HTR-8/SVneo (cell line): ENCODE measurements at places on chromosomes 7 and 10.

DNA sequence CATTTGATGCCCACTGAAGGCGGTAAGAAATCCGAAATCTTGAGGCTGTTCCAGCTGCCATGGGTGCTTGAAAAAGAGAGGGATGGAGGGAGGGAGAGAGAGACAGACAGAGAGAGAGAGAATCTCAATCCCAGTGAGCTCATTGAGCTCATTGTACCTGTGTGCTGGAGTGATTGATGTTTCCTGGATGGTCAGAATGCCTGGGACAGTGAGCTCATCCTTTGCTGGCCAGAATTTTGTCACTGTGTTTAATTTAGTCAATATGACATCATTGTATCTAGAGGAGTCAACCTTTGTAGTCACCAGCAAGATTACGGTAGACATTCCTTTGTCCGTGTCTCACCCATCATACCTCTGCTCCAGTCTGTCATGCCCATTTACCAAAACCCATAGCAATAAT, 625.4 kb upstream of the POM121L12 start:
- DNase-seq: no peak

- DNase-seq: no peak
These were observed 26.0 kb upstream of the TMEM140 start for GRCh38 chr7:135121868-135122267.

- no peak for DNase-seq
These were observed 75.5 kb downstream of the RPS24 start for GRCh38 chr10:78109210-78109609.

- DNase-seq: no peak
These were observed 52.1 kb upstream of the CCAR1 start for GRCh38 chr10:68668972-68669371.

DNA sequence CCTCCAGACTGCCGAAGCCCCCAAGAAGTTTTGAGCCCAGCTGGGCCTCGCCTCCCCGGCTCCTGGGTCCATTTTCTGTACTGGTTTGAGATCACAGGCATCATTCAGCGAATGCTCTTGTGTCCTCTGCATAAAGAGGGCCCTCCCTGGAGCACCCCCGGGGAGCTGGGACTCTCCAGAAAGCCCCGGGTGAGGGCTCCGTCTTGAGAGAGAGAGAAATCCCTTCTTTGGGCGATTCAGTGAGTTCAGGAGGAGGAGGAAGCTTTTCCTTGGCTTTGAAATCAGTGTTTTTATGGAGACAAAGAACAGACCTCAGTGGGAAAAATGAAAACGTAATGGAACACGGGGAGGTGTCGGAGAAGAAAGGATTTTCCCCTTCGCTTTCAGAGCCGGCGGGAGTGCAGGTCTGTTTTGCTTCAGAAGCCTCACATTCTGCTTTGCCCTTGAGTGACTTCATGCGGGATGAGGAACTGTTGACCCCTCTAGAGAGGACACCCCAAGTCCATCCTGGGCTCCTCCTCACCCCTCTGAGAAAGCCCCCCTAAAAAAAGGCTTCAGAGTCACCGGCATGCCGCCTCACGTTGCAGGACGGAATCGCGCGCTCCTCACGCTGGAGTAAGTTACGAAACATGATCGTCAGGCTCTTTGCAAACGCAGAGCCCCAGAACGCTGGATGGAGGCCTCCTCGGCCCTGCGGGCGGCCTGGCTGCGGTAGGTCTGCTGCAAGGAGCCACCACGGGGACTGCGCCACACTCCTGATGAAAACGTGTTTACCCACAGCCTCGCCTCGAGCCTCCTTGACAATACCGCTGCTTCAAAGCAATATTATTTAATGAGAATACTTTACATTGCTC, 8.5 kb upstream of the AP5Z1 start:
- DNase-seq: no peak

GRCh38 chr7:92608380-92609322, 18.5 kb upstream of the FAM133B start:
- no peak for DNase-seq

GRCh38 chr7:918441-919113, 35.9 kb downstream of the ADAP1 start:
- DNase-seq: no peak

- no peak for DNase-seq
These were observed 106.9 kb downstream of the FAM107B start for GRCh38 chr10:14667781-14668180.

DNA sequence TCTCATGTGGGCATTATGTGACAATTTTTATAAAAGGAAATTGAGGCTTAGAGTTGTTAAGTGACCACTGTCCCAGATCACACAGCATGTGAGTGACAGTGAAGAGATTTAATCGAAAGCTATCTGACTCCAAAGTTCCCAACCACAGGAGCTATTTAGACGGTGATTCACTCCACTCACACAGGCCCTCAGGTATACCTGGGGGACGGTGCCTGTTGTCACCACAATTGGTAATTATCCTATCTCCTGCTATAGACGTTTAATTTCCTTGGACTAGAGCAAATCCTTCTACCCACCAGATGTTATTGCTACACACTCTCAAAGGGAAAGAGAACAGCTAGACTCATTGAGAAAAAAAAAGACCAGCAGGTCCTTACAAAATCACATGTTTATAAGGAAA, 145.5 kb downstream of the KLF6 start:
- DNase-seq: no peak

DNA sequence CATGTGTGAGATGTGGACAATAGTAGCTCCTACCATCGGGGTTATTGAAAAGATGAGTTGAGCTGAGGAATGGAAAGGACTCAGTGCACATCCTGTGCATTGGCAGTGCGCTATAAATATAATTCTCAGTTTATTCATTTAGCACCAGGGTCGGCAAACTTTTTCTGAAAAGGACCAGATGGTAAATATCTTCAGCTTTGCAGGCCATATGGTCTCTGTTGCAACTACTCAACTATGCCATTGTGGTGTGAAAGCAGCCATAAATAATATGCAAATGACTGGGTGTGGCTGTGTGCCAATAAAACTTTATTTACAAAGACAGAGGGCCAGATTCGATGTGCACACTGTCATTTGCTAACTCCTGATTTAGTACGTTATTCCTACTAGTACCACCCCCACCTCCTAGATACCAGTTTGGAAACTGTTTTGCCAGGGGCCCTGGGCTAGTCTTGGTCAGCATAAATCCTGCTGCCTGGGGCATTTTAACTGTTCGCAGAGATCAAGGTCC, 422.9 kb upstream of the MKI67 start:
- DNase-seq: no peak

GRCh38 chr7:69768986-69769595, 170.8 kb downstream of the AUTS2 start:
- no peak for DNase-seq

GRCh38 chr7:2781636-2782035, 62.5 kb downstream of the GNA12 start:
- no peak for DNase-seq

DNA sequence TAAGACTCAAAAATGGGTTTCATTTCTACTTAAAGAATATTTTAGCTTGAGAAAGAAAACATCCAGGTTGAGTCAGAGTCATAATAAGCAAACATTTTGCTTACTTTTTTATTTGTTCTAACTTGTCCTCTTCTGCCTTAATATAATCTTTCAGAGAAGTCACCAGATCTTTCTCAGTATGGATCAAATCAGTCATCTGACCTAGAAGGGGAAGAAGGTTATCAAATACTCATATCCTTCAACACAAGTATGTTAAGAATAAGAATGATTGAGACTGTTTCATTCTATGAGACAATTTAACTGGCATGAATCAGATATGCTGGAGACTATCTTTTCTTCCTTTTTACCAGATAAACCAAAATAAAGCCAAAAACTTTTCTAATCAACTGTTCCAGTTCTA, 23.0 kb downstream of the P4HA1 start:
- DNase-seq: no peak

DNA sequence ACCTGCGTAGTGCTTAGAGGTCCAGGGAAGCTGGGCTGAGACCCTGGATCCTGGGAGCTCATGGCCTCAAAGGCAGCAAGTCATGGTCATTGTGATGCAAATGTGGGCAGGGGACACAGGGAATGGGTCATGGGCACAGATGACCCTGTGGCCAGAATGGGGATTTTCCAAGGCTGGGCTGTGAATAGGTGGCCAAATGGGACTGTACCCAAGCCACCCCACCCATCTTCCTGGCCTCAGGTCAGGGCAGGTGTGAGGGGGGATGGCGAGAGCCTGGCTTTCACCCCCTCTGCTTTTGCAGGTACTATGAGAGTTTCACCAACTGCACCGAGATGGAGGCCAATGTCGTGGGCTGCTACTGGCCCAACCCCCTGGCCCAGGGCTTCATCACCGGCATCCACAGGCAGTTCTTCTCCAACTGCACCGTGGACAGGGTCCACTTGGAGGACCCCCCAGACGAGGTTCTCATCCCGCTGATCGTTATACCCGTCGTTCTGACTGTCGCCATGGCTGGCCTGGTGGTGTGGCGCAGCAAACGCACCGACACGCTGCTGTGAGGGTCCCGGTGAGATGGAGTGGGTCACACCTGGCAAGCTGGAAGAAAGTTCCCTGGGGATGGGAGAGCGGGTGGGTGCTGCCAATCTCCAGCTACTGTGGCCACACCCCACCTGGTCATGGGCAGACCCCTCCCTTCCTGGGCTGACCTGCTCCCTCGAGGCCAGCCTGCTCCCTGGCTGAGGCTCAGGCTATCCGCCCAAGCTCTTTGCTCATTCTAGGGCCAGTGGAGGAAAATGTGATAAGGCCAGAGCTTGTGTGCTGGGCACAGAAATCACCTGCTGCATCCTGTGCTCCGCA, 25.5 kb downstream of the RAMP3 start:
- DNase-seq: no peak

DNA sequence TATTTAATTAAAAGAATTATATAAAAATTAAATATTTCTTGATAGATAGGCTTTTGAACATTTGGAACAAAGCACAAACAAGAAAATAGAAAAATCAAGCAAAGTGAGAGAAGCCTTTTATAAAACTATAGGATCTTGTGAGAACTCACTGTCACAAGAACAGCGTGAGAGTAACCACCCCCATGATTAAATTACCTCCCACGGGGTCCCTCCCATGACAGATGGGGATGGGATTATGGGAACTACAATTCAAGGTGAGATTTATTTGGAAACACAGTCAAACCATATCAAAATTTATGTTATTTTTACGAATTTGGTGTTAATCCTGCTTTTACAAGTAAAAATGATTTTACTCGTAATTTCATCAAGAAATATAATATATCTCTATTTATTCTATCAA, 1136.1 kb upstream of the POT1 start:
- DNase-seq: no peak

DNA sequence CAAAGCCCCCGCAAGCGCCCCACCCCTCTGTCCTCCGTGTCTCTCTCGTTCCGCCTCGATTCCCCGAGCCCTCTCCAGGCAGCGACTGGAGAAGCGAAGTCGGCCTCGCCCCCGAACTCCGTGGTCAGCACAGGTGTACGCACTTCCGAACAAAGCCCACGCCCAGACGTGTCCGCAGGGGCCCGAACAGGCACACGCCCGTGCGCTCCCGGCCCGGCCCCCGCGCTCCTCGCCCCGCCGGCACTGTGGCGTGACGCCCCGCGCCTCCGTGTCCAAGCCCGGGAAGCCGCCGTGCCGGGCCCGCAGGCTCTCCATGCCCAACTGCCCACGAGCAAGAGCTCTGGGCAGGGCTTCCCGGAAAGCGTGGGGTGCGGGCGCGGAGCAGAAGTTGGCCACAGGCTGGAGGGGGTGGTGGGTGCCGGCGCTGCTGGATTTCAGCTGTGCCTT, 662 bp downstream of the NRCAM start:
- no peak for DNase-seq
